Esophagus mucosa (tissue), 1 donor: ENCODE measurements at places on chromosomes 16 and 17.

GRCh38 chr17:5234645-5235576 lies at the start of gene SCIMP:
TSS of gene SCIMP (minus strand) at chr17:5234860. CDS start at chr17:5234755, 105 bp downstream.
- peak; percentile 41 for ATAC-seq

- ATAC-seq: no peak
Observed at GRCh38 chr16:51818342-51818944, 667.4 kb upstream of the SALL1 start.

DNA sequence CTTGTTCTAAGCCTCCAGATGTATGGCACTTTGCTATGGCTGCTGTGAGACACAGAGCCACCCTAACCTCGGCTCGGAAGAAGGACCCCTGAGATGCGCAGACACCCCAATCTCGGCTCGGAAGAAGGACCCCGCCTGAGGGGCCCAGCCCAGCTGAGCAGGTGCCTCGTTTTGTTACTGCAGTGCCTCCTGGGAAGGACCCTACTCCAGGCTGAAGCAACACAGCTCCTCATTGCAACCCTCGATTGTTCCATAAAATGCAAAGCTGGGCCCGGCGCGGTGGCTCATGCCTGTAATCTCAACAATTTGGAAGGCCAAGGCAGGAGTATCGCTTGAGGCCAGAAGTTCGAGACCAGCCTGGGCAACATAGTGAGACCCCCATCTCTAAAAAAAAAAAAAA lies 61.3 kb downstream of the C16orf95 start:
- no peak for ATAC-seq

DNA sequence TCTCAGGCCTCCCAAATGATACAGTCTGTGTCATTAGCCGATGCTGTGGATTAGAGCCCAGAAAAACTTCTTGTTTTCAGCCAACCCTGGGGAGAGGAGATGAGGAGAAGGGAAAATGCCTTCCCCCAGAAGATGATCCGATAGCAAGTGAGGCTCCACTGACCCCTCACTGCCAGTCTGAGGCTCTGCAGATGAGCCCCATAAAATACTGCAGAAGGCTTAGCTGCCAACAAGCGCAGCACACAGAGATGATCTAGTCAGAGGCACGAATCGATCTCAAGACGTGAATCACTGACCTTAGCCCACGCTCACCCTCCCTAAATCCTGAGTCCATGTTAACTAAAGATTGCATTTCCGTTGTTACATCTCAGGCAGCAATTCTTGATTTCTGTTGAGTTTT lies 31.5 kb downstream of the SALL1 start:
- ATAC-seq: no peak

- peak; percentile 3 for ATAC-seq
Observed at GRCh38 chr16:54284319-54284930, 2.2 kb downstream of the IRX3 start.

GRCh38 chr16:4032768-4033167 lies 83.5 kb downstream of the ADCY9 start:
- peak; percentile 70 for ATAC-seq
